RKO (cell line): ENCODE measurements at places on chromosomes 16 and 17.

DNA sequence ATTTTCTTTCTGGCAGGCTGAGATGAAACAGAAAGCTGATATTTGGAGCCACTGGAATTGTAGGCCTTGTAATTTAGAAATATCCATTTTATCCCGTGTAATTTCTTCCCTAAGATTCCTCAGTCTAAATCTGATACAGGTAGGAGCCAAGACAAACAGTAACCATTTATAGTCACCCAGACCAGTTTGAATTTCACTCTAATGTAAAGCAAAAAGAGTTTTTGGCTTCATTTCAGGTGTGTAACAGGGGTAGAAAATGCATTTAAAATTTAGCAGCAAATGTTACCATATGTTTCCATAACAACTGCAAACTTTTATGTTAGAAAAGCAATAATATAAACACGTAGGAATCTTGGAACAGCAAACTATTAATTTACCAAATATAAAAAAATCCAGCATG lies 249.4 kb downstream of the FTO start:
- no peak for DNase-seq

DNA sequence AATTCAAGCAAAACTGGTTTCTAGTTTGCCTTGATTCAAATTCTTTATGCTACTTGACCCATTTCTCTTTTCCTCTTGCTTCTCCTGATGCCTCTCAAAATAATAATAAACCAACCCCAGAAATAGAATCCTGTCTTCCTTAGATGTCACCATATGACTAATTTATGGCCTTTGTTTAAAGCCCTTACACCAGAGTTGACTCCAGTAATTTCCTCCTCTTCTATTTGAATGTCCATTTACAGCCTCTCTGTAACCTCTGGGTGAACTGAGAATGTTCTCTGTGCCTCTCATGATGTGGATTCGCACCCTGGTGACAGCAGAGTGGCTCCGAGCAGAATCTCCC lies 31.5 kb downstream of the ZFHX3 start:
- no peak for DNase-seq

DNA sequence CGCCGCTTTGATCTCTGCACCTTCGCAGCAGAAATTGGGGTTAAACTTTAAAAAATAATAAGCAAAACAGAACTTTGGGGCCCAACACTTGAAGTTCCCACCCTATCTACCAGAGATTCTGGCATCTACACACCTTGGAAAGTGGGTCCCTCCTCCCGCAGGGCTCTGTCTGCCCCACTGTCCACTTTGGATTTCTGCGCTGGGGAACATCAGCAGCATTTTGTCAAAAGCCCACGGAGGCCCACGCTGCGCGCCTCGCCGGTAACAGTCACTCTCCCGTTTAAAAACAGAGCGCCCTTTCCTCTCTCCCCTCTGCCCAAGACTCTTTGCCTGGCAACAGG lies 725 bp upstream of the WNT9B start:
- no peak for DNase-seq

DNA sequence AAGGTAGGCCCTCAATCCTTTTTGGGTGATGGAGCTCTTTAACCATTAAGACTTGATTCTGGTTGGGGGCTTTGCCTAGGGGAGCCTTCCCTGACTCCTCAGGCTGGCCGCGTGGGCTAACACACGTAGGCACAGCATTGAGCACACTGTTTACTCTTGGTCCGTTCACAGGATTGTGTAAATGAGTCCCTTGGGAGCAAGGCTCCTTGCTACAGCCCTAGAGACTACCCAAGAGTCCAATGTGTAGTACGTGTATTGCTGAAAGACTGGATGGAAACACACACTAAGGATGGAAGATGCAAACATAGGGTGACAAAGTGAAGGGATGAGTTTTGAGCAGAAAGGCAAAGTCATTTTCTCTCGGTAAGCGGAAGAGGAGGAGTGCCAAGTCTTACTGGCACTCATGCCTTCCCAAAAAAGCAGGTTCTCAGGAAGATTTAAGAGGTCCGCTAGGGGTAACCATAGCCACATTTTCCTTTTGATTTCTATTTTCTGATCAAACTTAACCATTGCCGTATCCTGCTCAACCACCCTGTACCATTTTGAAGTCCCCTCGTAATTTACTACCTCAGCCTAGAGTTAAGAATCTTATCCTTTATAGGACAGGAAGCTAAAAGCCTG lies 911 bp upstream of the ITGA2B start:
- DNase-seq = no peak

DNA sequence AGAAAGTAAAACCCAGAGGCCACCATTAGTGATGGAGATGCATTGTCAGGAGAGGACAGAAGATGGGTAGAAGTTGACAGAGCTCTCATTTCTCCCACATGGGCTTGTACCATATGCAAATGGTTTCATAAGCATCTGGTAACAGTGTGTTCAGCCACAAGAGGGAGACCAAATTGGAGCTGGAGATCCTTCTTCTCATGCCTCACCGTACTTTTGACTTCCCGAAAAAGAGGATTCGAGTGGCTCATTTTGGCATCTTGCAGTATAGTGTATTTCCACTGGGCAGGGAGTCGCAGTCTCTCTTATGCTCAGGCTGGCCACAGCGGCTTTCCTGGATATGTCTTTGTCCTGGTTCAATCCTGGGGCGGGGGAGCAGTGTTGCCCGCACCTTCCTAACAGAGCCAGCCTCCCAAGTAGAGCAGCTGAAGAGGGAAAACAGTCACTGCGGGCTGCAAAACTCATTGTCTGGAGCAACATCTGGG lies 23.8 kb downstream of the TBC1D3B start:
- no peak for DNase-seq

- no peak for DNase-seq
Measured at GRCh38 chr16:69520800-69521602, 44.8 kb upstream of the NFAT5 start.

DNA sequence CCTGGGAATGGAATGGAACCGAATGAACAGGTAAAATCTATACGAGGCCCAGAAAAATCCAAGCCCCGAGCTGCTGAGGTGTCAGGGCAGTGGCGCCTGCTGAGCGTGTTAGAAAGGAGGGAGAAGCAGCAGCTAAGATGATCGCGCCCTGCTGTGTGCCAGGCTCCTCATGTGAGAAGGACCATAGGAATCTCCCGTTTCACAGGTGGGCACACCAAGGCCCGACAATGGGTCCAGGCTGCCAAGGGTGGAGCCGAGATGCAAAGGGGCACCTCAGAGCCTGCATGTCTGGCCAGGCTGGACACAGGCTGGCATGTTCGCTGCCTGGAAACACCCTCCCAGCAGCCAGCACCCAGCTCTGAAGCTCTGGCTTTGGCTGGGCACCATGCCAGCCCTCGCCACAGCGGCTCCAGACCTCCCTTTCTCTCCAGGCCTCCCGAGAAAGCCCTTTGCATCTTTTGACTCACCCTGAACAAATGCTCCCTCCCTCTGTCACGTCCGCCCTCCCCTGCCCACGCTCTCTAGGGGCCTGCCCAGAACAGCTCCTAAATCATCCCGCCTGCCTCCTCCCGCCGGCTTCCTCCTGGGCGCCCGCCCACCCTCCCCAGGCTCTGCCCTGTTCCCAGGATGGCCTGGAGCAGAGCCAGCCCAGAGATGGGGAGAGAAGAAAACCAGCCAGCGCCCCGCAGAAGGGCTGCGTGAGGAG lies 217.8 kb upstream of the GSE1 start:
- peak; percentile 90 for DNase-seq

DNA sequence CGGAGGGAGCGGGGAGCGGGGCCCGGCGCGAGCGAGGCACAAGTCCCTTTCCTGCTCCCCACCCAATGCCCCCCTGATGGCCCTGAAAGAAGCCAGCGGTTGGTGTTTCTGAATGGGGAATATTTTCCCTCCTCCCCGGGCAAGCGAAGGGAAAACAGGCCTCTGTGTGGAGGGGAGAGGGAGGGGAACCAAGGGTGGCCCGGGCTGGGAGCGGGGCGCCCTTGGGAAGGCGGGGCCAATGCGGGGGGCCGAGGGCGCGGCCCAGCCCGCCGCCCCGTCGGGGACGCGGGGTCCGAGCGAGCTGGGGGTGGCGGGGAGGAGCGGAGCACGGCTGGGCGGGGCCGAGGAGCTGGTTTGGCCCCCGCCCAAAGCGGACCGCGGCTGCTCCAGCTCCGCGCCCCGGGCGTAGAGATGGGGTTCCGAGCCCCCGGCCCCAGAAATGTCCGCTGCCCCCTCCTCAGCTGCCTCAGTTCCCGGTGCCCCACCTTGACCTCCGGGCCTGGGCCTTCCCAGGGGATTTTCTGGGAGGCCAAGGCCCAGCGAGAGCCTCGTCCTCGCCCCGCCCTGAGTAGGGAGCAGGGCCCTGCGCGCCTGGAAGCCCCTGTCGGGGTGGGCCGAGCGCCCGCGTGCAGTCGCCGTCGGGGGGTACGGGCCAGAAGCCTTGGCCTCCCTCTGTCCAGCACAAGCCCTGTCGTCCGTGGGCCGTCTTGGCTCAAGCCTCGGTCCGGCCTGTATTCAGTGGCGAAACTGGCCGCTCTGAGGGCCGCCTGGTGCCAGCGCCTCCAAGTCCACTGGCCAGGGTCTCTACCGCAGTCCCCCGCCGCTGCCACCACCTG lies 3.9 kb upstream of the HEXIM1 start:
- DNase-seq = no peak

DNA sequence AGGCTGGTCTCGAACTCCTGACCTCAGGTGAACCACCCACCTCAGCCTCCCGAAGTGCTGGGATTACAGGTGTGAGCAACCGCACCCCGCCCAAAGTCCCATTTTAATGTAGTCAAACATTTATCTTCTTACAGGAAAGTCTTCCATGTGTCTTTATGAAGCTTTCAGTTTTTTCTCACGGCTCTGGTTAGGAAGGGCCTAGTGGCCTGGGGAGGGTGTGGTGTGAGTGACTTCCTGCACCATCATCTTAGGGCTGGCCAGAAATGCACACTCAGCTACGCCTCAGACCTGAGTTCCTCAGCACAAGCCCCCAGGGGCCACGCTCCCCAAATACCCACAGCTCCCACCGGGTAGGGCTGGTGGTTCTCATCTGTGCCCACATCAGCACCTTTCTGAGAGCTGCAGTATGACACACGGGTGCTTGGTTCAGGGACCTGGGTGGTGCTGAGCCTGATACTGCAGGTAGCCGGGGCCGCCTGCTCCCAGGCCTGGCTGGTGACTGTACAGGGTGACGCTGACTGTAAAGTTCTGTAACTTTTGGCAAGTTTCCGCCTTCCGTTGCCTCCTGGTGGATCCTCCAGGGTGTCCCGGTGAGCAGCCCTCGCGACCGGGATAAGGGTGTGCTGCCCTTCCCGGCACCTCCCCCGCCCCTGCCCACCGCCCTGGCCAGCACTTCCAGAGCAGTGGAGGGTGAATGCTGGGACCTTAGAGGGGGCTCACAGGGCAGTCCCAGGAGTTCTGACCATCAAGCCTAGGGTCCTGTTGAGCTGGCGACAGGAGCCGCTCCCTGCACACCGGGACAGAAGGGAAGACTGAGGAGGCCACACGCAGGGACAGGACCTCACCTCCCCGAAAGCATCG lies 52.5 kb downstream of the ZNF778 start:
- no peak for DNase-seq

DNA sequence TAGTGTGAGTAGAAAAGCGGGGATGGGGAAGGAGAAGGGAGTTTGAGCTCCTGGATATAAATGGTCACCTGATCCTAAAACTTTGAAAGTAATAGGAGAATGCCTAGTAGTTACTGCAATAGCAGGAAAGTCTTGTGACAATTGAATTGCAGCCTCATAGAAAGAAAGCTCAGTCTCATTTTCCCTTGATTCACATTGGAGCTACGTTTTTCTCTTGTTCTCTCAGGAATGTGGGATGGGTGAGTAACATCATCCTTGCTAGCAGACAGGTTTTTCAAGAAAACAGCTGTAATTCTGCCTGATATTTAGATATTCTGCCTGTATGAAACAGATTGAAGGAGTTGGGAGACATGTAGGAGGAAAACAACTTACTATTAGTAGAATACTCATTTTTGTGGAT lies 25.3 kb downstream of the SF3B3 start:
- DNase-seq = no peak

DNA sequence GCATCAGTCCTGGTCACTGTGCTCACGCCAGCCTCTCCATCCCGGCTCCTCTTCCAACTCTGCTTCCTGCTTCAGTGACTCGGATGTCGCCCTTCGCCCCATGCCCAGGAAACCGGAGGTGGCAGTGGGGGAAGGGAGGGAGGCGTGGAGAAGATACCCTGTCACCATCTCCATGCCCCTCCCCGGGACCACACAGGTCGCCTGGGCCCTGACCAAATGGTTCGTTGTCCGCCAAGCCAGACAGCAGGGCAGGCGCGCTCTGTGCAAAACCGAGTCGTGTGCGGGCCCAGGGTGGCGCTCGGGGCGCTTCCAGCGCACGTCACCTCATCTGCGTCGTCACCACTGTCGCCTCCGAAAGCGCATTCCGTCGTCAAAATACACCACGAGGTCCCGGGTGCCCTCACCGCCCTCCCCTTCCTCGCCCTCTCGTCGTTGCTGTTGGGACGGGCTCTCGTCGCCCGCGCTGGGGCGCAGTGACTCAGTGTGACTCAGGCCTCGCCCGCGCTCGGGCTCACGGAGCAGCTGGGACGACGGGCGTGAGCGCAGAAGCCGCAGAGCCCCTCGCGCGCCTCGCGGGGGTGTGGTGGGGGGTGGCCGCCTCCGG lies 39.2 kb downstream of the ZNF778 start:
- peak; percentile 37 for DNase-seq

GRCh38 chr17:48586355-48587258 lies 3.4 kb downstream of the HOXB3 start:
- DNase-seq = peak; percentile 62

DNA sequence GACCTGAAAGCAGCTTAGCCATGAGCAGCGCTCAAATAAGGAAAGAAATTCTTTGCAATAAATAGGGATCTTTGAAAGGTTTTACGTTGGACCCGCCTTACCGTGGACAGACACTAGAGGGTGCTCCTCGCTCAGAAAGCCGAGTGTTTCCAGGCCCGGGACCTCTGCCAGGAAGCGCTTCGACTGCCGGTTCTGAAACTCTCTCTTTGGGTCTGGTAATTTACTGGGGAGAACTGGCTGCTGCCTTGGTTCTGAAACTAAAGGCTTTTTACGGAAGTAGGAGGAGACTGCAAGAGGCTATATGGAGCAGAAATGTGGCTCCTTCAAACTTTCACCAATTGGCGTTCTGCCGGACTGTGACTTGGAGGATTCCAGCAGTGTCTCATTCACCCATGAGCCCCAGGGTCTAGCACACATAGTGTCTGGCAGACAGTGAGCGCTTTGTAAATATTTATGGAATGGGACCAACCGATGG lies 45.6 kb upstream of the HOXB9 start:
- DNase-seq = peak; percentile 80

GRCh38 chr17:1967213-1967612 lies 57.9 kb downstream of the RTN4RL1 start:
- no peak for DNase-seq

DNA sequence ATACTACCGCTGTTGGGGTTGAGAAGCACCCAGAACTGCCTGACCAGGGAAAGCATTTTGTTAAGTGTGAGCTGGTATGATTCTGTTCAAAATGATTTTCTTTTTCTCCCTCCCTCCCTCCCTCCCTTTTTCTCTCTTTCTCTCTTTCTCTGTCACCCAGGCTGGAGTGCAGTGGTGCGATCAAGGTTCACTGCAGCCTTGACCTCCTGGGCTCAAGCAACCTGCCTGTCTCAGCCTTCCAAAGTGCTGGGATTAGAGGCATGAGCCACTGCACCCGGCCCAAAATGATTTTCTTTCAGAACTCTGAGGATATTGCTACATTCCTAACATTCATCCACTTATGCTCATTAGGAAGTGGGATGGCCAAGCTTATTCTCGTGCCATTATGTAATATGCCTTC lies 41.3 kb downstream of the SLC47A1 start:
- no peak for DNase-seq
